ENCODE measurements at places on chromosomes 12 and 14.

DNA sequence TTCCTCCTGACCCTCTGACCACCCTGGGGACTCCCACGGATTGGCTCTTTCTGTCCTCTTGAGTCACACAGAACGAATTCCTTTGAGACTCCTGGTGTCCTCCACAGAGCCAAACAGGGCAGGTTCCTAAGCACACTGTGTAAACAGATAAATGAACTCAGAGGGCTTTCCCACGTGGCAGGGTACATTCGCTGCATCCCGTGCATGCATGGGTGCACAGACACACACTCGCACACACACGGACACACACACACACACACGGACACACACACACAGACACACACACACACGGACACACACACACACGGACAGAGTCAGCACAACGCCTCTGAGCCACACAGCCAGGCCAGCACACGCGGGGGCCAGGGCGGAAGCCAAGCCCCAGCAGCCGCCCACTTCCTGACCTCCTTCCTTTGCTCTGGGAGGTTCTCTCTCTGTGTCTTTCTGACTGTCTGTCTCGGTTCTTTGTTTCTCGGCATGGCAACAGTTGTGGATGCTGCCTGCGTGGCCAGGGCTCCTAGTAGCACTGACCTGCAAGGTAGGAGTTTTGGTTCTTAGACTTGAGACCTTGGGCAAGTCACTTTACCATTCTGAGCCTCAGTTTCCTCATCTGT, 706 bp downstream of the CRACR2A start:
- DNase-seq = peak; percentile 48

DNA sequence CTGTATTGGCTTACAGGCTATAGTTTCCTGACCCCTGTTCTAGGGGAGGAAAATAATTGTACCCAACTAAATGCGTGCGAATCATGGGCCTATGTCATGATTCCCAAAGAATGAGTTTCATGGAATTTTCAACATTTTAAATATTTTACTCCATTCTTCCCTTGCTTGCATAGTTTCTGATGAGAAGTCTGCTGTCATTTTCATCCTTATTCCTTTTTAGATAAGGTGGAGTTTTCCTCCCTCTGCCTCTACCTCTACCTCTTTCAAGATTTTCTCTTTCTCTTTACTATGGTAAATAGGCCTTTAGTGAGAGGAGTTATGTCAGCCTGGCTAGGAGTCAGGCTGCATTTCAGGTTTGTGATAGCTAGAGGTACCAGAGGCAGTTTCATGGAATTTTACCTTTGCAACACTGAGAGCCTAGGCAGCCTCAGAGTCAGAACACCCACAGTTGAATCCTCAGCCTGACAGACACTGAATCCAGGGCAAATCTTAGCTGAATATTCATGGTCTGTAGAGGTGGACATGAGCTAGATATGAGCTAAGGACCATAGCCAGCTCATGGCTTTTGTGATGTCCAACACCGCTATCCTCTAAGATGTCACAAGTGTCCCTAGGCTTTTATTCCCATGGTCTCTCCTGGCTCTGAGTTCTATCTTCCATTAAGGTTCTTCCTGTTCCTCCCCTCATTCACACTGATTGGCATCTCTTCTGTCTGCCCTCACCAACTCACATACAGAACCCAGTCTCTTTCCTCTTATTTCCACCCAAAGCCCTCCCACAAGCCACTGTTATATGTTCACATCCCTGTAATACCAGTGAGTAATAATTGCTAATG, 6.0 kb downstream of the SERPINA3 start:
- DNase-seq = no peak

- DNase-seq = peak; percentile 62
Observed at GRCh38 chr12:81573228-81573627, 185.9 kb downstream of the PPFIA2 start.

- DNase-seq = peak; percentile 80
Observed at GRCh38 chr12:103571286-103571685, 15.8 kb upstream of the STAB2 start.

- no peak for DNase-seq
Observed at GRCh38 chr12:108333898-108334699, 5.0 kb downstream of the CMKLR1 start.

Data from NCI-H69 (cell line).